Caco-2 (cell line): ENCODE measurements at places on chromosomes 12 and 14.

DNA sequence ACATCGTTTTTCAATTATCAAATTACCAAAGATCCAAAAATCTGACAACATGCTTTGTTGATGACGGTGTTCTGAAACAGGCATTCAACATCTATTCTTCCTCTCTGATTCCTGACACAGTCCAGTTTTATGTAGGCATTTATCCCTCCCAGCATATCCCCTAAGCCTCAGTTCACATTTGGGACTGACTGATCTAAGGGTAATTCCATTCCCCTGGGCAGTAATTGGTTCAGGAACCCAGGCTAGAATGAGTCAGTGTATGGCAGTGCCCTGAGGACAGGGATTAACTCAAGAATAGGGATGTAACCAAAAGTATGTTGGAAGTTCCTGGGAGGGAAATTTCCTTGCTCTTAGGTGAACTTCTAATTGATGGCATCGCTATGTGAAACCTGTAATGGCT, 10.3 kb upstream of the PCNX1 start:
- no peak for DNase-seq

- no peak for DNase-seq
These were observed 8.7 kb upstream of the KTN1 start for GRCh38 chr14:55571125-55571889.

- DNase-seq, result no peak
These were observed 77.7 kb upstream of the GNPNAT1 start for GRCh38 chr14:52868911-52869618.

DNA sequence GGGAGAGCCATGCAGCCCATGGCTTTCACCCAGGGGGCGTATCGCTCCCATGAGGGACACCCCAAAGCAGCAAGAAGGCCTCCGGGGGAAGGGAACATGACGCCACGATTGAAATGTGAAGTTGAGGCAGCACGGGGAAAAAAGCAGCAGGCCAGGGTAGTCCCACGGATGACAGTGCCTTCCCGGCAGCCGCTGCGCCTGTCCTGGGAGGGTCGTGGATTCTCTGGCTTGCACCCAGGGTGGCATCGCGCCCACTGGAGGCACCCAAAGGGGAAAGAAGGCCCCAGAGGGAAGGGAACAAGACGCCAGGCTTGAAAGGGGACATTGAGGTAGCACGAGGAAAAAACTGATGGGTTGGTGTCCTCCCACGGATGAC, 161.6 kb upstream of the ALG10B start:
- DNase-seq, result no peak

- peak; percentile 90 for DNase-seq
These were observed 3.7 kb upstream of the SETD1B start for GRCh38 chr12:121799842-121800693.
